ENCODE measurements at places on chromosomes 16 and 17.

GRCh38 chr17:45929344-45929743 lies 35.0 kb downstream of the MAPT start:
- no peak for ATAC-seq

DNA sequence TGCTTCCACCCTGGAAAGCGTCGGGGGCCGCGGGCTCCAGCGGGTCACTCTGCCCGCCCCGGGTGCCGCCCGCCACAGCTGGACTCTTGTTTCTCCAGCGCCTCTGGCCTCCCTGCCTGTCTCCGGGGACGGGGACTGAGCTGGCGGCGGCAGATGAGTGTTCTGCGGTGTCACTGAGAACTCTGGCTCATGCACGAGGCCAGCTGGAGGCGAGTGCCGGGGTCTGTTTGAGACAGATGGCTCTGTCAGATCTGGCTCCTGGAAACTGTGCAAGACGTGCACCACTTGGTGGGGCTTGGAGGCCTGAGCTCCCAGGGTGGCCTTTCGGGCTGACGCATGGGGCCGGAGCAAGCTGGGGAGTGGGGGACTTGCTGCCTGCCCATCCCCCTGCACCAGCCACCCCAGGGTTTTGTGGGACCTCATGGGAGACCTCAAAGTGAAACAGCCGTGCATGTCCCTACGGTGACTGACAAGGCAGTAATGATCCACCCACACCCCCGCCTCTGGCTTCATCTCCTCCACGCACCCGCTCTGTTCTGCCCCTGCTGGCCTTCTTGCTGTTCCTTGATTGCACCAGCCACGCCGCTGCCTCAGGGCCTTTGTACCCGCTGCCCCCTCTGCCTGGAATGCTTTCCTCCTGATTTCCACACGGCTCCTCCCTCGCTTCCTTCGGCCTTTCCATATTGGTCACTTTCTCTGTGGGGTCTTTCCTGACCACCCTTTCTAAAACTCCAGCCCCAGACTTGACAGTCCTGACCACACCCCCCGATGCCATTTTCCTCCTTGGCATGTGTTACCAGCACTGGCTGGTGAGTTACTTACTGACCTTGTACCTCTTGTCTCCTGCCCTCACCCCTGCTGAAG lies 174.9 kb upstream of the CIBAR2 start:
- ATAC-seq = peak; percentile 60

DNA sequence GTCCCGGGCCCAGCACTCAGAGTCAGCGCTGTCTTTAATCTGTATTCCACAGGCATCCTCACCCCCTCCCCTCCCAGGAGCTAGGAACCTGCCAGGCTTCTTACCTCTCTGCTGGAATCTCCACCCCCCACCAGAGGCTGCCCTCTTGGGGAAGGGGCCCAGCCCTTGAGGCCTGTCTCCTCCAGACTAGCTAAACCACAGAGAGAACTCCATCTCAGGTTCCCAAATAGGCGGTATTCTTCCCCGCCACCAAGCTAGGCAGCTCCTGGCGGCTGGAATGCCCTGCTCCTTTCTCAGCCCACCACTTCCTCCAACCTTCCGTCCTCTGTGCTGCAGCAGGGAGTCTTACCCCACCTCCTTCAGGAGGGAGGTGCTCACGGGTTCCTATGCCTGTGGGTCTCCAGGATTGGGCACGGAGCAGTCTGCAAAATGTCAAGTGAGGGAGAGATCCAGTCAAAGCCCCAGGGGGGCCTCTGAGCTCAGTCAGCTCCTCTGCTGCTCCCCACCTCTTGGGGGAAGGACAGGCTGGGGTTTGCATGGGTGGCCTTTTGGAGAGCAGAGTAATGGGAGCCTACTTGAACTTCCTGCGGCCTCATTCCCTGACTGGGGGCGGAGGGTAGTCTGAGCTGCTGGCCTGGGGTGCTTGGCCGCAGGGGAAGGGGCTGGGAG lies 55.7 kb downstream of the SREBF1 start:
- peak; percentile 81 for ATAC-seq

DNA sequence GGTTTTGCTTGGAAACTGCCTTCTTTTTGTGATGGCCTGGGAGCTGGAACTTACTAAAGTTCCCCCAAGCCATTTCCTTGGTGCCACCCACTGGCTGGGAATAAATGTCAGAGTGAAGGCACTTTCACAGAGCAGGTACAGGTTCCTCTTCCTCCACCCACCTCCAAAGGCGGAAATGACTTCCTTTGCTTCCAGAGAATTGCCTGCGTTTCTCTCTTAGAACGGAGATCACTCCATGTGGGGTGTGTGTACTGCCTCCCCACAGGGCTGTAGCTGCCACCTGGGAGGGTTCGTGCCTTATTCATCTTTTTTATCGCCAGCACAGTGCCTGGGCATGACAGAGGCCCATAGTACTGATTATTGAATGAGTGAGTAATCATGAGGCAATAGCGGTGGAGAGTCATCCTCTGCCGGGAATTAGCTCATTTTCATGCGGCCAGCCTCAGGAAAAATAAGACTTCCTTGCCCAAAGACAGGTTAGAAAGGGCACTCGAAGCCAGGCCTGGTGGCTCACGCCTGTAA lies 32.2 kb upstream of the HAS3 start:
- ATAC-seq = peak; percentile 82

DNA sequence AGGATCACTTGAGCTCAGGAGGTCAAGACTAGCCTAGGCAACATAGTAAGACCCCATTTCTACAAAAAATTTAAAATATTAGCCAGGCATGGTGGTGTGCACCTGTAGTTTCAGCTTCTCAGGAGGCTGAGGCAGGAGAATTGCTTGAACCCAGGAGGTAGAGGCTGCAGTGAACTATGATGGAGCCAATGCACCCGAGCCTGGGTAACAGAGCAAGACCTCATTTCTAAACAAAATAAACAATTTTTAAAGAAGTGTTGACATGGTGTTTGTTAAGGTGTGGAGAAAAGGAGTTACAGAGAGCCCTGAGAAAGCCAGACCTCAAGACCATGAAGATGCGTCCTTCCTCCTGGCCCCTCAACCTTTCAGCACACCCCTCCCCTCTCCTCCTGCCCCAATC lies 37.6 kb upstream of the C1QL1 start:
- ATAC-seq = no peak

DNA sequence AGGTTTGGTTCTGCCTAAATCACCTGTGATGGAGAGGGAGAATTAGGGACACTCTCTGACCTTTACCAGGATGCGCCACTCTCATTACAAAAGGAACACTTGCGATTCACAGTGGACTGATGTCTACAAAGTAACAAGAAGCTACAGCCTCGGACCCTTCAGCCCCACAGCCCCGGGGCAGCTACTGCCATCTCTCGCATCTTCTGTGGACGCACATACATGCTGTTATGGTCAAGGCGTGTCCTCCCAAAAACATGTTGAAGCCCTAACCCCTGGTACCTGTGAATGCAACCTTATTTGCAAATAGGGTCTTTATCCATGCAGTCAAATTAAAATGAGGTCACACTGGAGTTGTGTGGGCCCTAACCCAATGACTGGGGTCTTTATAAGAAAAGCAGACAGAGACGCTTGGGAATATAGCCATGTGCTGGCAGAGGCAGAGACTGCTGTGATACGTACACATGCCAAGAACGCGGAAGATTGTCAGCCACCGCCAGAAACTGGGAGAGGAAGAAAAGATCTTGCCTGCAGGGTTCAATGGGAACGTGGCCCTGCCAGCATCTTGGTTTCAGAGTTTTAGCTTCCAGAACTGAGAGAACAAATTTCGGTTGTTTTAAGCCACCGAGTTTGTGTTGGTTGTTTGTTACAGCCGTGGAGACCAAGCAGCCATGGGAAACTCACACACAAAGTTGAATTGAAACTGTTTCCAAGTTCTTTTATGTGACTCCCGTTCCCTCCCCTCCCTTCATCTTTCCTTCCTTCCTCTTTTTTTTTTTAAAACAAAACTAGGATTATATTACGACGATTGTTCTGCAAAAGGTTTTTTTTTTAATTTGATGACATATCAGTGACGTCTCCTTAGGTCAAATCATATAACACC lies 23.1 kb downstream of the ATP2C2 start:
- ATAC-seq = no peak

DNA sequence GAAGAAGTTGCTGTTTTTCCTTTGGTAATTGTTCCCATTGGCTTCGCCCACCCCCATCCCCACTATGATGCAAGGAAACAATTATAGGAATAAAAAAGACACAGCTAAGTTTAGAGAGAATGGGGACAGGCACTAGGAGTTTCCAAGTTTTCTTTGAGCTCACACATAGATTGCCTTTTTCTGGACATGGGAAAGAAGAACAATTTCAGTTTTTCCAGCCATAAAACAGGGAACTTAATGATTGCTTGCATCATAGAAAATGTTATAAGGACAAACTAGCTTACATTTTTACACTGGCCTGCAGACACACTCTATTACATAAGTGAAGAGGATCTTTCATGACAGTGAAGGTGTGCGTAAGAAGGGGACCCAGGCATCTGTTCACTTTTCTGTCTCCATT lies 142.3 kb upstream of the ZFHX3 start:
- no peak for ATAC-seq

GRCh38 chr17:5862395-5862794 lies 207.8 kb upstream of the WSCD1 start:
- ATAC-seq = no peak

GRCh38 chr17:81967533-81968395 lies 6.8 kb upstream of the NOTUM start:
- peak; percentile 79 for ATAC-seq

Data from SK-N-SH treated with all-trans-retinoic acid at 6 μM for 48 hours (cell line).